ENCODE measurements at places on chromosomes 5 and 9. TPM values are rescaled to one million over a fixed set of nuclear protein-coding genes. Genes with fewer than 3 reads are reported as not detected.

GRCh38 chr5:115398719-115399118, 102.3 kb upstream of the CCDC112 start:
- DNase-seq = no peak

DNA sequence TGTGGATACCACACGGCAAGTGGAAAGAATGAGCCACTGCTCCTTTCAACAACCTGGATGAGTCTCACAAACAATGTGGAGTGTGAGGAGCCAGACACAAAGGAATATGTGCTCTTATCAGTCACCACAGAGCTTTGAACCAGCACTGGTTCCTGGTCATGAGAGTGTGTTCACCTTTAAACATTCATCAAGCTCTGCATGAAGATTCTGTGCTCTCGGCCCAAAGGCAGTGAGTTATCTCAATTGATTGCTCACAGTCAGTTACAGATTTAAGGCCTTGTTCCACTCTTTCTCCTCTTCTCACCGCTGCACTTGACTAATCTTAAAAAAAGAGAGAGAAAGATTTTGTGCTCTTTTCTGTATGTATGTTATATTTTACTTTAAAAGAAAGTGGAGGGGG, 19.4 kb downstream of the LRSAM1 start:
- DNase-seq = no peak

Gene CFAP90
- 1.1 TPM for total RNA-seq

DNA sequence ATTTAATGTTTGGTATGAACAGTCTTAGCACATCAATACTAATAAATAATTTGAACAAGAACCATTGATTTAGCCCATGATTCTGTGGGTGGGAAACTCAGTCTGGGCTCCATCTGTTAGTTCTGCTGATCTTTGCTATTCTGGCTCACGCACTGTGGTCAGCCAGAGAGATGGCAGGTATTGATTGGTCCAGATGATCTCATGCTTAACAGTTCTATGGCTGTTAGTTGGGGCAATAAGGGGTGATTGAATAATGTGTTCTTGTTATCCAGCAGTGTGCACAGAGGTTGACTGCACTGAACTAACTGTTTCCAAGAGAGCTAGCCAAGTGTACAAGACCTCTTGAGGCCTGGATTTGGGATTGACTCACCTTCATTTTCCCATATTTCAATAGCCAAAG, 824.3 kb downstream of the SEMA5A start:
- no peak for DNase-seq

- no peak for DNase-seq
Measured at GRCh38 chr5:142571371-142571770, 114.5 kb downstream of the FGF1 start.

Gene NAIP
- 7.2 TPM for total RNA-seq

DNA sequence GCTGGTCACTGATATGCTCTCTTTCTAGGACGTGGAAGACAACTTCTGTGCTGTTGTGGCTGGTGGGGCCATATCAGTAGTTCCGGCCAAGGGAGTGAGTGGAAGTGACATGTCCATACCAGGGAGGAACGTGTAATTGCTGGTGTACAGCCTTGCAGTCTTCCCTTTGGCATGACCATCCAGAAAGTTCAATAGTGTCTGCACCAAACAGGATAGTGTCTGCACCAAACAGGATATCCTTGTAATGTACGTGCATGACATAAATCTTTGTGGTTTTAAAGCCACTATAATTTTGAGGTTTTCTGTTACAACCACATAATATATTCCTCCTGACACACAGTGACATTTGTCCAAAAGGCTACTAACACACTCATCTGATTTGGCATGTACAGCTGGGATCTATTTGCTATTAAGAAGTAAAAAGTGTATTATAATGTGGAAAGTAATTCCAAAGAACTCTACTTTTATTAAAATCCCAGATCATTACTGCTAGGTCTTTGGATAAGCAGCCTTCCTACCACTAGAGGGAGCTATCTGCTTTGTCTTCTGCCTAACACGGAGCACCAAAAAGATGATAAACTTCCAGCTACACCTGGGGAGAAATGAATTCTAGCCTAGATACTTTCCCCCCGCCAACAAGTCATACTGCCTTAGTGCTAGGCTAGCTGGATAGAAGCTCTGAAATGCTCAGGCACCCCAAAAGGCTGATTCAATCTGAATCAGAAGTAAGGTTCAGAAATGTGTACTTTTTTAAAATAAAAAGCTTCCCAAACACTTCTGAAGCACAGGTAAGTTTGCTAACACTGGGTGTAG, 52.7 kb downstream of the RNF145 start:
- DNase-seq = peak; percentile 41

Gene SMIM33
- total RNA-seq = not detected

GRCh38 chr5:128116445-128116844, 32.9 kb downstream of the SLC12A2 start:
- DNase-seq = no peak

DNA sequence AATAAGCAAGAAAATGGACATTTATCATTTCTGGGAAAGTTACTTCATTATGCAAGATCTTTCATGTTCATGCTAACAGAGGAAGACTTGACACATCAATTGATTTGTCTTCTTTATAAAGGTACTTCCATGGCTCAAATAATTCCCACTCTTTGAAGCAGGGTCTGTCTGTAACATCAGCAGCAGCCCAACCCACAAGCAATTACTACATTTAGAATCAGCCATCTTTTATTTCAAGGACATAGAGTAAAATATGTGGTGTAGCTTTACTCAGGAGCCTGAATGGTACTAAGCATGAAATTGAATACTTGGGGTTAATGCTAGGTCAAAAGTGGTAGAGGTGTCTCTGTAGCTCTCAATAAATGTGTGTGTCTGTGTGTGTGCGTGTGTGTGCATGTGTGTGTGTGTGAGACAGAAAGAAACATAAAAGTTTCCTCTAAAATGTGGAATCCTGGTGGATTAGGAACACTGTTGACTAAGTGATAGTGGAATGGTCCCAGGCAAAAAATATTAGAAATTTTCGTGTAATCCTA, 581.1 kb downstream of the CAAP1 start:
- DNase-seq = no peak

GRCh38 chr5:169404223-169404622, 103.3 kb upstream of the SLIT3 start:
- DNase-seq = no peak

DNA sequence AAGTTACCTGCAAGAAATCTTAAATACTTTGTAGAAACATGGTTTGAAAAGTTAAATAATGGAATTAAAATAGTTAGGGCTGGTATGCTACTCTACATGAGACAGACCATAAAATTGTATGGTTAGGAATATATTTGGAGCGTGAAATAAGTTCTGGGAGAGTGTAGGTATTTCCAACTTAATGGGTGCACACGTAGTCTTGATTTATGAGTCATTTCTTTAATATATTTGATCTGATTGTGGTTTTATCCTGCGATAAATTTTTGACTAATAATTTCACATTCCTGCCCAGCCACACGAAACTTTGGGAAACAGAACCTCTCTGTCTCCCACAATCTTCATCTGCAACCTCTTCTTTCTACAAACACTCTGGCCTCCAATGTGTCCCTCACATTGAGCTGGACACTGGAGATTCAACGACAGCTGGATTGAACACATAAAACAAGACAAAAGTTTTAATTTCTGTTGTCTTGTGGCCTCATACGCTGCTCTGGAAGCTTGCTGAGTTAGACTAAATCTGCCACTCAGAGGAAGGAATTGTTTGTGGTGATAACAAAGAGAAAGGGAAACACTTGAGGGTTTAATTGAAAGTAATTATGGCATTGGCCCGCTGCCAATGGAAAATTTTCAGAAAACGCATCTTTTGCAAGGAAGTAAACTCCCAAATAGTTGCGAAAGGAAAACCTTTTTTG, 201.8 kb upstream of the ZNF608 start:
- DNase-seq = no peak

Gene TAS2R1
- total RNA-seq = not detected

DNA sequence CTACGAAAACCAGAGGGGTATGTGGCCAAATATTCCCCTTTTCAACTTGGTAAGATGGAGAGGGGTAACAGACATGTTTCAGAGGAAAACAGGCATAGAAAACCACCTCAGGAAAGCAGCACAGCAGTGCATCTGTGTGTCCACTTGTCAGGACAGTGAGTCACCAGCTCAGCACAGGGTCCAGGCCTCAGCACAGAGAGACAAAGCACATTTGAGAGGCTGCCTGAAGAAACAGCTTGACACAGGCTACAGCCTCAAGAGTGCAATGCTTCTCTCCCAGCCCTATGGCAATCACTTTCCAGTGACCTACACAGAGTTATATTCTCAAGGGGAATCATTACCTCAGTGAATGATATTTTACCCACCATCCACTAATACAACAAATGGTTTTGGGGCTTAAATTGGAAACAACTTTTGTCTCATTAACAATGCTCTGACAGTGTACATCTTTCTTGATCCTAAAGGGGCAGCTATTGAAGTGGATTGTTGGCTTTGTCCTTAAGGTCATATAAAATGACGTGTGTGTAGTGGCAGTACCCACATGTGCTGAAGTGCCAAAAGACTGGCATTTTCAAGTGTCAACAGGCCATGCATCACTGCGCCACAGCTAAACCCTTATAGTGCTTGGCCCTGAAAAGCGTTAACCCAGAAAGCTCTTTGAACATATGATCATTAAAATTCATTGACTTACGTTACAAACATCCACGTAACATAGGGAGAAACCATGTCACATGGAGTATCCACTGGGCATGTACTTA, 46.4 kb downstream of the ERMP1 start:
- no peak for DNase-seq

DNA sequence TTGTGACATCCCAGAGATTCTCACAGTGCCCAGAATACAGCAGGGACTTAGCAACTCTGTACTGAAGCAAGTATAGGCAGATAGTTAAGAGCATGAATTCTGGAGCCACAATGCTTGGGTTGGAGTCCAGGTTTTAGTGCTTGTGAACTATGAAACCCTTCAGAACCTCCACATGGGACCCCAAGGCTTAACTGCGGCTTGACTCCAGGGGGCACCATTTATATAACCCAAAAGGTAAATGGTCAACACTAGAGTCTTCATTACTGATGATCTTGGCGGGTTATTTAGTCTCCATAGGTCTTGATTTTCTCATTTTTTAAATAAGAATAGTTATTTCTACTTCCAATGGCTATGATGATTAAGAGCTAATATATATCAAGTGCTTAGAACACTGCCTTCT, 390.3 kb downstream of the TAF11L14 start:
- DNase-seq = no peak

- DNase-seq = peak; percentile 26
Measured at GRCh38 chr5:38473008-38473407, 83.4 kb downstream of the LIFR start.

GRCh38 chr5:55407059-55407684, 99.4 kb downstream of the MTREX start:
- DNase-seq = peak; percentile 42

DNA sequence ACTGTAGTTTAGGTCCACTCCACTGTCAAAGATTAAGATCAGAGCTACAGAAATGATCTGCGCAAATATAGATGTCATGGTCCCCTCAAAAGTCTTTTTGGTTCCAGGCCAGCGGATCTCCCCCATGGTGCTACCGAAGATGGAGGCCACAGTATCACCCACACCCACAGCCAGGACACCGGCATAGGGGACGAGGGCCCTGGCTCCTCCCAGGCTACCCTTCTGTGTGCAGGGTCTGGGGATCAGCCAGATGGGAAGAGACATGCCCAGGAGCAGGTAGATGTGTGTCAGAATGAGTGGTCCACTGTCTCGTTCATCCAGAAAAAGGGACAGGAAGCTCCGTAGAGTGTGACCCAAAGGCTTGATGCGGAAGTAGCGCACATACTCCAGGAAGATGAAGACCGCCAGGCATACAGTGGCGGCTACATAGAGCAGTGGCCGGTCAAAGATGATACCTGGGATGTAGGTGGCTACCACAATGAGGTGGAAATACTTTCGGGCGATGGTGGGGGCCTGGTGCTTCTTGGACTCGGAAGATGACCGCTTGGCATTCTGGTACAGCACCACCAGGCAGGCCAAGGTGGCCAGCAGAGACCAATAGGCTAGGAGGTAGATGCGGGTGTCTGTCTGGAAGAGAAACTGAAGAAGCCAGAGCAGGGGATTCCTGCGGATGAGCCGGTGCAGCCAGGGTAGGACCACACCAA, 1.5 kb downstream of the DOLK start:
- no peak for DNase-seq

DNA sequence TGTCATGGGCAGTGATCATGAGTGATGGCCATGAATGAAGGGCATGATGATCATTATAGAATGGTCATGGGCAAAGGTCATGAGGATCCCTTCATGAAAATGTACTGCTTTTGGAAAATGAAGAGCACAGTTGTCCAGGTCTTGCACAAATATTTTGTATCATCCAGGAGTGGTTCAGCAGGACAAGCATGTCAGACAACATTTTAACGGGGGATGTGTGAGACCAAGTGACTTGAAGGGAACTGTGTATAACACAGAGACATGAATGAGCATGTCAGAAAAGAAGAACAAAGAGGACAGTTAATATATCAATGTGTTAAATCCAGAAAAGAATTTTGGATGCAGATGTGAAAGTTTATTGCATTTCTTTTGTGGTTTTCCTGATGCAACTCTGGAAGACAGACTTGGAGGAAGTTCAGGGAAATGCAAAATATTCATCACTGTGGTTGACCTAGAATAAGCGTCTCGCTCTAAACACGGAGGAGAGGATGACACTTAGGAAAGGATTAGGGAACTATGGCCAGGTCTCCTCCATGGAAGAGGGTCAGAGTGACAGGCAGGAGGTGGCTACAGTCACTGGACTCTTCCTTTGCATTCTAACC, 116.1 kb upstream of the IRX4 start:
- DNase-seq = no peak

- no peak for DNase-seq
Measured at GRCh38 chr5:32291591-32291990, 21.1 kb downstream of the MTMR12 start.

DNA sequence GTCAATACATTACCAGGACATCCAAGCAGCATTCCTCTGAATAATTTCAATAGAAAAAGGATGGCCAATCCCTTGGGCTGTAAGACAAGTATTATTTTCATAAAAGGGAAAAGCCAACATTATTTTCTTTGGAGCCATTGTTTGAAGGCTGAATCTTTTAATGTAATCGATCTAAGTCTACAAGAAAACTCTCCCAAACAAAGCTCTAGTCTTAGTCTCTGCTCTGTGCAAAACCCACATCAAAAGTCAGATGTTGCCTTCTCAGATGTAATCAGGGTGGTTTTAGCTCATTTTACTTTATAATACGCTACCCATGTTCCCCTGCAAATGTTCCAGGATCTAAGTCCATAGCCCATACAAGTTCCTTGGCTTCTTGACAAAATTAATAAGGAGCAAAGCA, 325.6 kb downstream of the TRPM3 start:
- DNase-seq = no peak

Gene UNC5A
- not detected for total RNA-seq

Gene FBP2
- total RNA-seq = not detected

Gene FRRS1L
- total RNA-seq = 0.36 TPM

Gene PTGDS
- total RNA-seq = 57.9 TPM

All from osteoblast (primary cell).